ENCODE measurements at places on chromosomes 1 and 21.

GRCh38 chr1:214066936-214067335 is 79.2 kb downstream of the PROX1 start:
- DNase-seq: no peak

- no peak for DNase-seq
These were observed 39.9 kb upstream of the SRSF10 start for GRCh38 chr1:24020025-24020424.

DNA sequence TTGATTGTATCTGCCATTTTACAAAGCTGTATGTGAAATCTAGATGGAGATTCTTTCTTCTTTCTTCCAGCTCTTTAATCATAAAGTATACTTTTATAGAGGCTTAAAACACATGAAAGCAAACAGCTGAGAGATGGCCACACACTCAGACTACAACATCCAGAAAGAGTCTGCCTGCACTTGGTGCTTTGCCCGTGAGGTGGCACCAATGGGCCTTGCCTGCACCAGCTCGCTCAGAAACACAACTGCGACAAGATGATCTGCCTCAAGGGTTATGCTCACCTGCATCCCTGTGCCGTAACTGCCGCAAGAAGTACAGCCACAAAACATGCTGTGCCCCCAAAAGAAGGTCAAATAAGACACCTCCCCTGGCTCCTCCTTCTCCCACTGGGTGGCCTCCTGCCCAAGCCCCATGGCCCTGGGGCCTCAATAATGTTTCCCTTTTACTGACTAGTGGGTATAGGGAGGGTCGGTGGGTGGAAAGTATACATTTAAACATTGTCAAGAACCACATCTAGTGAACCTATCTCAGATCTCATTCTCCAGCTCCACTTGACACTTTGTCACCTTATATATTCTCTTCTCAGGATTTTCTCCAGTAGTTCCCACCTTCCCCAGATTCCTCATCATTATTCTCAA is 66.7 kb upstream of the ANGPTL3 start:
- DNase-seq: no peak

GRCh38 chr1:220990427-220991339 is 111.4 kb downstream of the HLX start:
- DNase-seq: no peak

DNA sequence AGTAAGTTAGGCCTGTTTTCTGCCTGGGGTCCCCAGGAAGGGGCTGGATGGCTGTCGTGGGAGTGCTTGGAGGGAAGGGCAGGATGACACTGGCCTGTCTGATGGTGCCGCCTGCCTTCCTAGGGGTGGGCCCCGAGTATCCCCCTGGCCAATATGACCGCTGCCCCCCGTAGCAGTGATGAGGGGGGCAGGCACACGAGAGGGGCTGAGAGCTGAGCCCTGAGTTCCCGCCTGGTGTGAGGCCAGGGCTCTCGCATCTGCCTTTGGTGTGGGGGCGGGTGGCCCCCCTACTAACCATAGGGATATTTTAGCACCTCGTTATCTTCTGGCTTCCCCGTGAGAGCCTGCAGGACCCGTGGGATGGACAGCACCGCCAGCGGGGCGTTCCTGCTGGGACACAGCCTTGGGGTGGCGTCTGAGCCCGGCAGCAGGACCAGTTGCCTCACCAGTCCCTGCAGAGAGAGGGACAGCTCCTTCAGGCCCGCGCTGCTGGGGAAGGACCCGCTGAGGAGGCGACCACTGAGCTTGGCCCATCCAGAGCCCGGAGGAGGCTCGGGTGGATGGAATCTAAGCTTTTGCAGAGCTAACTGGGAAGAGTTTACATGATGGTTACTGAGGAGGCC is 10.4 kb downstream of the KRTAP10-1 start:
- DNase-seq: no peak

- no peak for DNase-seq
These were observed 86.1 kb downstream of the KIAA0319L start for GRCh38 chr1:35470977-35471613.

GRCh38 chr1:6271006-6271405 is 10.1 kb upstream of the GPR153 start:
- DNase-seq: no peak

All from activated CD8-positive, alpha-beta memory T cell treated with anti-CD3 and anti-CD28 coated beads for 48 hours (primary cell).